ENCODE measurements at places on chromosomes 4 and X. TPM values are rescaled to one million over a fixed set of nuclear protein-coding genes. Genes with fewer than 3 reads are reported as not detected.

Gene FGA
- total RNA-seq, result not detected

Gene NSG1
- 0.22 TPM for total RNA-seq

Gene CSAG1
- total RNA-seq, result not detected

Gene HPGD
- total RNA-seq, result not detected

Gene BGN
- 154 TPM for total RNA-seq

Gene RPGR
- 5.2 TPM for total RNA-seq

Gene LNX1
- total RNA-seq, result 70.7 TPM

Gene COPS4
- 122 TPM for total RNA-seq

Gene IL3RA
- total RNA-seq, result 0.76 TPM

Gene RS1
- not detected for total RNA-seq

Gene HPSE
- 2.6 TPM for total RNA-seq

Gene CLIC2
- total RNA-seq, result 5.1 TPM

Gene EPGN
- total RNA-seq, result 0.13 TPM

Gene RAI2
- total RNA-seq, result 3.1 TPM

Gene MGAT4D
- not detected for total RNA-seq

Gene LUZP4
- total RNA-seq, result not detected

Gene MAGEA6
- not detected for total RNA-seq

Gene DDX53
- total RNA-seq, result not detected

Gene CT47C1
- not detected for total RNA-seq

Gene EOLA1
- total RNA-seq, result 13.1 TPM
